Fibroblast of skin of abdomen (primary cell): ENCODE measurements at places on chromosomes 12 and 14.

DNA sequence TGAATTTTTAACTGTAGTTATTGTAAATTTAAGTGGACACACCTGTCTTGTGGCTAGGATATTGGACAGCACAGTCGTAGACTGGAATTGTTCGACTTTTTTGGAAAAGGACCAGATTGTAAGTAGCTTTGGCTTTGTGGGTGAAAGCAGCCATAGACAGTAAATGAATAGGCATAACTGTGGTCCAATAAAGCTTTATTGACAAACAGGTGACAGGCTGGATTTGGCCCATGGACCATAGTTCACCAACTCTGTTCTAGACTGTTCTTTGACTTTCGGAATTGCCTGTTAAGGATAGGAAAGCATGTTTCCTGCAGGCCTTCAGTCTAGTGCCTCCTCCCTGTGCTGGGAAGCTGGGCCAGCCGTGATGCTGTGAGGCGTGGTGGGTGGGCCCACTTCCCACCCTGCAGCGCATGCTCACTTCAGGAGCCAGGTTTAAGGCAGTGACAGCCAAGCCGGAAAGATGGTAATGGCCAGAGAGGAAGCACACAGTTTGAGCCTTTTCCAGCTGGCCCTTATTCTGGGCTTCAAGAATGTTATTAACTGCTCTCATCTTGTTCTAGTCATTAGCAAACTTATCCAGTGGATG is 51.8 kb downstream of the PPP2R5C start:
- no peak for DNase-seq

DNA sequence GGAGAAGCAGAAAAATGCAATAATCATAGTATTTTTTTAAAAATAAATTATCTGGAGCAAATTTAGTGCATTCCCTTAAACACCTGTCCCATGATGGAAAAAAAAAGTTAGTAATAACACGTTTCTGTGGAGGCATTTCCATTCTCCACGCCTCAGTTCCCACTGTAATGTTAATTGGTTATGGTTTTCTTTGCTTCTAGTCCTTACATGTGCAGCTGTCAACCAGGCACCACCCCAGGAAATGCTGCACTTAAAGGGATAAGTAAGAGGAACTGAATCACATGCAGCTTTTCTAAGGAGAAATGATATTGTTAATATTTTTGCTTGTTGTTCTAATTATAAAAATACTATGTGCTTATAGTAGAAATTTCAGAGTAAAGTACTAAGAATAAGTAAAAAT is 240.3 kb downstream of the ZFP36L1 start:
- DNase-seq, result peak; percentile 42

- DNase-seq, result peak; percentile 39
These were observed 62.3 kb downstream of the OTOGL start for GRCh38 chr12:80161612-80162011.

GRCh38 chr14:92950773-92951172 is 27.8 kb downstream of the CHGA start:
- DNase-seq, result no peak

DNA sequence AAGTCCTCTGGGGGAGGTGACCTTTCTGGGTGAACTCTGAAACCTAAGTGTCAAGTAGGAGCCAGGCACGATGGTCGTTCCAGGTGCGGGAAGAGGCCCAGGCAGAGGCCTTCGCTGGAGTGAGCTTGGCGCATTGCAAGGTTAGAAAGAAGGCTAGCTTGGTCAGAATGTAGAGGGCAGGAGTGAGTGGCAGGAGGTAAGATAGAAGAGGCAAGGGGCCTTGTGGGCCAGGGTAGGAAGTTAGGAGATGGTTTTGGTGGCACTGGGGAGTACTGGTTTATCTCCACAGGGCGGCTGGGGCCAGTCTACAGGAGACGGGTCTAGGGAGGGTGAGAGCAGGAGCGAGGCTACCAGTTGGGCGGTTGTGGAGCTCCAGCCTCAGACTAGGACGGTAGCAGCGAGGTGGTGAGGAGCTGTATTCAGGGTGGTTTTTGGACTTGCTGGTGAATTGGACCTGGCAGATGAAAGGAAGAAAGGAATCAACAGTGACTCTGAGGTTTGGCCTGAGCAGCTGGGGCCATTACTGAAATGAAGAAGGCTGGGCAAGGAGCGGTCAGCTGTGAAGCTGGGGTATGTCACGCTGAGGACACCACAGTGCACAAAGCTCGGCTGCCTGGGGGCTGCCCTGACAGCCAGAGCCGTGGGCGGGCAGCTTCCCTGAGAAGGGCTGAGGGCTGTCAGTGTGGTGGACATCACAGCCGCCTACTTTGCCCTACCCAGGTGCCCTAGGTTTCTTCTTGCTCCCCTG is 9.0 kb downstream of the MLXIP start:
- no peak for DNase-seq

- peak; percentile 27 for DNase-seq
These were observed at the start of gene SIX6 for GRCh38 chr14:60508707-60509437. Gene SIX6 (plus strand): TSS chr14:60509146. CDS start chr14:60509399, 253 bp downstream.

DNA sequence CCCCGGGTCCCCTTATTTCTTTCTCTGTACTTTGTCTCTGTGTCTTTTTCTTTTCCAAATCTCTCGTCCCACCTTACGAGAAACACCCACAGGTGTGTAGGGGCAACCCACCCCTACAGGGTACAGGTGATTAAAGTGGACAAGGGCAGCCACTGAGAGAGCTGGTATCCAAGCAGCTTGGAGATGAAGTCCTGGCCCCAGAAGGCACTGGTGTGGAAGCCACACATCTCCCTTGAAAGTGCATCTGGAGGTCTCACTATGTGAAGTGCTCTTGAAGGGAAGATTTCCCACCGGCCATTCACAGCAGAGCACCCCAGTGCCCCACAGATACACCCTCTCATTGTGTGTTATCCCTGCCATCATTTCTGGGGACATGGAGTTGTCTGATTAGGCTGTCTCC is 6.3 kb upstream of the BICD1 start:
- DNase-seq, result no peak

GRCh38 chr12:24901576-24902461 is 47.1 kb downstream of the BCAT1 start:
- DNase-seq, result no peak

GRCh38 chr12:106682594-106683234 is 91.8 kb upstream of the RIC8B start:
- no peak for DNase-seq

GRCh38 chr14:101454229-101454628 is 107.1 kb upstream of the DIO3 start:
- DNase-seq, result no peak

- no peak for DNase-seq
These were observed 3.1 kb upstream of the GOLGA3 start for GRCh38 chr12:132831771-132832170.
